CD8-positive, alpha-beta T cell (primary cell): ENCODE measurements at places on chromosomes 5 and 9.

DNA sequence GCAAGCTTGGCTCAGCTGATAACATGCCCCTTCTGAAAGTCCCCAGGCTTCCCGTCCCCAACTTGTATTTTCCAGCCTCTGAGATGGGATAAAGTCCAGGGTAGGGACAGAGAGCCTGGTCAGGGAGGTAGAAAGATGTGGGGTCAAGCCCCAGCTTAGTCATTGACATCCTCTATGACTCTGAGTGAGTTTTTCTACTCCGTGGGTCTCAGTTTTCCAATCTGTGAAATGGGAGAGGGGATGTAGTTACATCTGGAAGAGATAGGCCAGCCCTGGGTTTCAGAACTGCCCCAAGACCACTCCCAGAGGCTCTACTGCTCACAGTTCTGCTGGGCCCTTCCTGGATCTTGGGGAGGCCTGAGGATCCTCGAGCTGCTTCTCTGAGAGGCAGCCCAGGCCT lies 3.1 kb downstream of the GPRIN1 start:
- no peak for DNase-seq

DNA sequence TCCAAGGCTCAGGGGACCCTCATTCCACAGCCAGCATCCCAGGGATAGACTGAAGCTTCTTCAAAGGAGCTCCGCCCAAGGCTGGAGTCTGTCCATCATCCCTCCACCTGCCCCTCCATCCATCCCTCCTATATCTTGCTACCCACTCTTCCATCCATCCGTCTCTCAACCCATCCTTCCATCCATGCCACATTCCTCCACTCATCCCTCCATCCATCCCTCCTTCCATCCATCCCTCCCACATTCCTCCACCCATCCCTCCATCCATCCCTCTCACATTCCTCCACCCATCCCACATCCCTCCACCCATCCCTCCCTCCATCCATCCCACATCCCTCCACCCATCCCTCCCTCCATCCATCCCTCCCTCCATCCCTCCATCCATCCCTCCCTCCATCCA lies 5.5 kb upstream of the VAV2 start:
- DNase-seq, result no peak

- DNase-seq, result no peak
These were observed 20.2 kb downstream of the RETREG1 start for GRCh38 chr5:16596581-16596940.

GRCh38 chr5:132751444-132751843 lies 4.2 kb downstream of the CCNI2 start:
- DNase-seq, result peak; percentile 15

GRCh38 chr9:110029956-110030480 lies 177.9 kb downstream of the C9orf152 start:
- no peak for DNase-seq

DNA sequence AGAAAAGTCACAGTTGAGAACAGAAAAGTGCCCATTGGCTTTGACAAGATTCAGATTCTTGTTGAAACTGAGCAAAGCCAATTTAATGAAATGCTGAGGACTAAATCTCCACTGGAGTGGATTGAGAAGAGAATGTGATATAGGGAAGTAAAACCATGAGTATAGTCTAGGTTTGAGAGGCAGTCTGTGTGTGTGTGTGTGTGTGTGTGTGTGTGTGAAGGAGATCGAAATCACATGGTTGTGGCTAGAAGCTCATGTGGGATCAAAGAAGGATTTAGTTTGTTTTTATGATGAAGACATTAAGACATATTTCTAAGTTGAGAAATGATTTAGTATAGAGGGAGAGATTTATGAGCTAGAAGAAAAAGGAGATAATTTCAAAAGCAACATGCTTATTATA lies 275.7 kb upstream of the DAB2 start:
- DNase-seq, result no peak

DNA sequence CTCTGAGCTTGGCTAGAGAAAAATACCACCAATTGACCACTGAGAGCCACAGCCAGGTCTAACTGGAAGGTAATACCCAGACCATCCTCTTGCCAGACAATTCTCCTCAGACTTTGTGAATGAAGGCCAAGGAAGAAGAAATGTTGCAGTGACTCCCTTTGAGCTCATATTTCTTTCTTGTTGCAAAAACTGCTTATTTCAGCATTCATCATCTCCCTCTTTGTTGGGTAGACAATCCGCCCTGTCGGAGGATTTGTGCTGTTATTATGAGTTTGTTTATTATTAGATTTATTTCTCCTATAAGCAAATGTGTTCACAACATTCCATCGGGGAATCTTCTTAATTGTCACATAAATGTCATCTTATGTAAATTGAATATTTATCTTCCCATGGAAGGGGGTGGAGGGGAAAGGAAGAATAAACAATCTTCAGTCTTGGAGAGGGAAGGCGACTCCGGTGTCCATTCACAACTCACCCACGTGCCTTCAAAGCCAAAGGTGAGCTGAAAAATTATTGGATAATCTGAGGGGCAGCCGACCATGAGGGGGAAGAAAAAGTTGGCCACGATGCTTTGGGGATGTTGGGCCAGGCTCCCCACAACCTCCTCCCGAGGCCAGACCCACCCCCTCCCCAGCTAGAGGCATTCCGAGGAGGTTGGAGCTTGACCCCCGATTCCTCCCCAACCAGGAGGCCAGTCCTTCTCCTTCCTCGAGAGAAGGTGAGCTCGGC lies 1.8 kb upstream of the JADE2 start:
- no peak for DNase-seq

GRCh38 chr5:180589771-180590542 lies 1.3 kb downstream of the SCGB3A1 start:
- no peak for DNase-seq

- DNase-seq, result no peak
These were observed 5.5 kb downstream of the ZNF354C start for GRCh38 chr5:179065703-179066102.

GRCh38 chr5:96626956-96627355 lies 35.2 kb upstream of the CAST start:
- no peak for DNase-seq

DNA sequence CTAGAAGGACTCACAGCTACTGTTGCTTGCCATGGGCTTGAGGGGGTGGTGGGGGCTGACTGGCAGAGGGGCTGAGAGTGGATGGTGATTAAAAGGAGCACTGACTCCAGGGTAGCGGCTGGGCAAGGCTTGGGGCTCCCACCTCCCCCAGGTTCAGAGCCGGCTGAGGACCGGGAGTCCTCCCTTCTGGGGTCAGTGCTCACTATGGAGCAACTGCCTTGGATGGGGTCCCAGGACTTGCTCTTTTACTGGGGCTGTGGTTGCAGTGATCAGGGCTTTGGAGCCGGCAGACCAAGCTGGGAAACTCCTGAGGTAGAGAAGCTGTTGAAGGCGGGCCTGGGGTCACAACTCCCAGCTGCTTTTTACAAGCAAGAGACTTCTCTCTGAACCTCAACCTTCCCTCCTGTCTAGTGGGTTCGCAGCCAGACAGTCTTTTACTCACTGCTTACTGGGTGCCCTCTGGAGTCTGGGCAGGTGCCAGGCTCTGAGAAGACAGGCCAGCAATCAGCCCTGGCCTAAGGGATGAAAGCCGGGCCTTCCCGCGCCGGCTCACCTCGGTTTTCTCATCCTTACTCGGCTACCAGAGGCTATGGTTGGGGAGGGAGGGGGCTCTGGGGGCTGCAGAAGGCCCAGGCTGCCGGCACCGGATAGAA lies 795 bp upstream of the ASS1 start:
- DNase-seq, result no peak

DNA sequence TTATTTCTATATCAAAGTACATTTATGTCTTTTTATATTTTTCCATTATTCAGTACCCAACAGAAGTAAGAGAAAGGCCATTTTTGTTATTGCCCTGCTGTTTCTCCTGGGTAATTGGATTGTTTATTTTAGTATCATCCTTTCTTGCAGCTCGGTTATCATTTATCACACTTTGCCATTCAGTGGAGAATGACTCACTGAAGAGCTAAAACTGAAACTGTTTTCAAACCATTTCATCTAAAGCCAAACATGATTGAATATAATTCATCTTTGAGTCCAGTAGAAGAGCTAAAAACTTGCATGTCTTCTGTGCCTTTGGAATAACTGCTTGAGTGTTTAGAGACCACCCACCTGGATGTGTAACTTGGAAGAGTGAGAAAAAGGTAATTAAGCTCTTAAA lies 139.5 kb upstream of the PRDM9 start:
- no peak for DNase-seq

GRCh38 chr5:22372376-22372775 lies 480.8 kb downstream of the CDH12 start:
- no peak for DNase-seq

- no peak for DNase-seq
These were observed 5.6 kb downstream of the DAB2IP start for GRCh38 chr9:121656941-121657470.

GRCh38 chr9:114218264-114219120 lies 63.2 kb downstream of the COL27A1 start:
- no peak for DNase-seq

GRCh38 chr5:127834094-127834531 lies 130.9 kb downstream of the CCDC192 start:
- DNase-seq, result no peak

DNA sequence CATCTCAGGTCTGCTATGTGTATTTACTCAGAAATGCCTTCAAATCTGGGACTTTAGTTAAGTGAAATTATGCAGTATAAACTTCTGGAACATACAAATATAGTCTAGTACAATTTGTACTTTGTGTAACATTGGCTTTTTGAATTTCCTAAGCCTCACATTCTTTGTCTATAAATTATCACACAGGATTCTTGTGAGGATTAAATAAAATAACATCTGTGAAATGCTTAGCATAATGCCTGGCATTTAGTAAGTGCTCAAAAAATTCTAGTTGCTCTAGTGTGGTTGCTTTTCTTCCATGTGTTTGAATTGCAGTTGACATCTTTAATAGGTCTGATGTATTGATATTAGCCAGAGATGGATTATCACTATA lies 2.6 kb downstream of the HMMR start:
- no peak for DNase-seq

DNA sequence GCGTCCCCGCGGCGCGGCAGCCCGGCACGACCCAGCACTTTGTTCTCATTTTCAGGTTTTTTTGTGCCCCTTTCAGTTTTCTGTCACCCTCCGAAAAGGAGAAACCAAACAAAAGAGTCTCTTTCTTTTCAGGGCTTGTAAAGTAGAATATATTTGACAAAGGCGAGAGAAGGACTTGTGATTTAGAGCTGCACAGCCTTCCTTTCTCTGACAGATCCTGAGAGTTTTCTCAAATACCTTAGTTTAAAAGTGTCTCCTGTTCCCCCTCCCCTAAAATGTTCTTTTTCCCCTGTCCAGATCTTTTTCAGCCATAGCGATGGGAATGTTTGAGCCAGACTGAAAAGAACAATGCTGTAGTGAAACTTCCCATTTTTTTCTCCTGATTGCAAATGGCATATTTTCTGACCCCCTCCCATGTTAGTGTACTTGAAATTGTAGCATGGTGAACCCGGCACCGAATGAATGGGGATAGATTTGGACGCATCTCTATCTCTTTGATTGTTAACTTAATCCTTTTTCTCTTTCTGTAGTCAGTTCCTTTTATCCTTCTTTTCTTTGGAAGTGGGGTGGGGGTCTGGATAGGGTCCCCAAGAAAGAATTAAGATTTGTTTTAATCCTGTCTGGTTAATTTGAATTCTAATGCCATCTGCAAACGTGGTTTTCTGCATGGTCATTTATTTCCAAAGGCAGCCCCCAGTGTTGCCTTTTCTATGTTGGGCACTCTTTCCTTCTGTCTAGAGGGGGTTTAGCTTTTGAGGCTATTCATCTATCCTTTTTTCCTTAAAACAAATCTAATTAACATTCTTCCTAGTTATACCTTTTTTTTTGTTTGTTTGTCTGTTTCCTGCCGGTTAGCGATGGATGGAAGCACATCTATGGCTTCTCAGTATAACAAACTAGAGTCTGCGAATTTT lies 2.2 kb downstream of the ZSWIM6 start:
- no peak for DNase-seq

- no peak for DNase-seq
These were observed 51.7 kb downstream of the EXOSC2 start for GRCh38 chr9:130745210-130745800.

DNA sequence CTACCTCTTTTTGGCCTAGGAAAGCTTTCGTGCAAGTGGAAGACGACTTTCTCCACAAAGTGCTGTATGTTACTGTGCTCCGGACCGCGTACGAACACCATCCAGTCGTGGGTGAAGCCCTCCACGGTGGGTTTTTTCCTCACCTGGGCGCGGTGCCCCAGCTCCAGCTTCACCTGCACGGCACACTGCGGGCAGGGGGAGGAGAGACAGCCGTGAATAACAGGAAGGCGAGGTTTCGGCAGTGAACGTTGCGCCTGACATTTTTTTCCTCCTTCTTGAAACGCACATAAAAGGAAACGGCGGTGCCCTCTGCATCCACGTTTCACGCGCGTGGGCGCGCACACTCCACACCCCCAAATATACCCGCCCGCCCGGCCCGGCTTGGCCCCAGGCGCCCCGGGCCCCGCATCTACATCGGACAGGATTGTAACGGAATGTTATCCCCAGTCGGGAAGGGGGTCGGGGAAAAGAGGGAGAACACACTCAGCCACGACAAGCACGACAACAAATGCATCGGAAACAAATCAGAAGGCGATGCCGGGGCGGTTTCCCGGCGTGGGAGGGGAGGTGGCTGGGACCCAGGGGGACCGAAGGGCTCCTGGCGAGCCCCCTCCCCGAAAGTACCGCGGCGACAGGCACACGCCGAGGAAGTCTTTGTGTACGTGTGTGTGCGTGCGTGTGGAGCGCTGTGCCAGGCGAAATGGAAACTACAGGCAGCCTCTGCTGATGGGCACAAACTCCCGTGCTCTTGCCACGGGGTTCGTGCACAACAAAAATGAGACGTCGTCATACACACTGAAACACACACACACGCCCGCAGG lies 1.4 kb downstream of the MLLT3 start:
- DNase-seq, result peak; percentile 76

DNA sequence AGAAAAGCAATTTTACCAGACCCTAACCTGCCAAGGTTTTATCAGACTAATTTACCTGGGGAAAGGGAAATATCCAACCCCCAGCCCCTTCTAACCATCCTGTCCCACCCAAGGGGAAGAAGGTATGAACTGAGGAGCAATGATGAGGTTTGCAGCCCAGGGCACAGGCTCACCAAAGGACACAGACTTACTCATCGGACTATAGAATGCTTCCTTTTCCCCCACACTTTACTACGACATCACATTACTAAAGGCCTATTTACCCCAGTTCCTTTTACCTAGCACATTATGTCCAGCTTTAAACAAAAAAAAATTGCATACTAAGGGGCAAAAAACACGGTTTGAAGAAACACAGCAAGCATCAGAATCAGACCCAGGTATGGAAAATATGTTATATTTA lies 94.1 kb upstream of the FST start:
- no peak for DNase-seq

DNA sequence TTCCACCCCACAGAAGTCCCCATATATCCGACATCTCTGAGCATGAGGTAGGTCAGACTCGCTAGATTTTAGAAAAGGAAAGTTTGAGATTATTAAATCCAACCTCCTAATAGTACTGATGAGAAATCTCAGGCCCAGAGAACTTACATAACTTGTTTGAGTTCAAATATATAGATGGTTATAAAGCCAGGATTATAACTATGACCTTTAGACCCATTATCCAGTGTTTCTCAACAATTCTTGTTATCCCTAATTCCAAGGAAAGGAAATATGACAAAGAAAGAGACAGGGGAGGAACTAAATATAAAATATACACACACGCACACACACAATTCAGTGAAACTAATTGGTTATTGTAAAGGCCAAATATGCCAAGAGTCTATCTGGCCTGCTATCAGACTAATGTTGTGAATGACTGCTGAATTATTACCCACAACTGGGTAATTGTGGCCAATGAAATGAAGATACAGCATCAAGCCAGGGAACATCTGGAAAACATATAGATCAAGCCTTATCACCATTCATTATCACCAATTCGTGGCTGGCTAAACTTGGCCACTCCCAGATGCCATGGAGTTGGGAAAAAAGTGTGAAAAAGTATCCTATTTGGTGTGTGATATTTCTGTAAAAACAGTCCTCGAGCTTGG lies 248.4 kb downstream of the PRELID2 start:
- DNase-seq, result no peak
